NCI-H1694 (cell line): ENCODE measurements at places on chromosomes 12 and 14.

DNA sequence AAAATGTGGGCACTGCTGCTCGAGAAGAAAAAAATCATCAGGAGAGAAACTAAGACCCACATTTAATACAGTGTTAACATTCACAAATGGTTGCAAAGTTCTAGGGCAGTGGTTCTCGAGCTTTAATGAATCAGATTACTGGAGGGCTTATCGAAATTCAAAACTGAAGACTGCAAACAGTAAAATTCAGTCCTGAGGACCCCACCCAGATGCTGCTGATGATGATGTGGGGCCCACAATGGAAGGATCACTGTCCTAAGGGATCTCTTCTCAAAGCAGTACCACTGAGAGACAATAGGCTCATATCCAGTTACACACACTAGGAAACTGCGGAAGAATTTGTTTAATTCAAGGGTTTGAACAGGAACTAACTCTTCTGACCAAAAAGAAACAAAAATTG is 31.4 kb downstream of the DICER1 start:
- no peak for DNase-seq

- no peak for DNase-seq
Observed at GRCh38 chr12:88781909-88782308, 201.6 kb upstream of the KITLG start.

GRCh38 chr14:38290601-38291188 is 34.8 kb upstream of the CLEC14A start:
- no peak for DNase-seq

DNA sequence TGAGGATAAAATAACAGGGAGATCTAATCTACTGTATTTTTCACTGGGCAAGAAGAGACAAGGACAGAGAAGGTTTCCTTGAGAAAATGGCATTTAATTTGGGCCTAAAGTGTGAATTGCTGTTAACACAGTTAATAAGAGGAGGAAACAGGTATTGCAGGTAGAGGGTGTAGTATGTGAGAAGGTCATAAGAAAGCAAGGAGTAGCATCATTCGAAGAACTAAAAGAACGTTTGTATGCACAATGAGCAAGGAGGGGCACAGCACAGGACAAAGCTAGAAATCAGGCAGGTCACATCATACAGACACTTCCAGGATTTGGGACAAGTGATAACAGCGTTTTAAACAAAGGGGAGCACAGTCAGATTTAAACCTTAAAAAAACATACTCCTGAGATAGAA is 85.1 kb upstream of the PLEKHA5 start:
- DNase-seq = no peak

DNA sequence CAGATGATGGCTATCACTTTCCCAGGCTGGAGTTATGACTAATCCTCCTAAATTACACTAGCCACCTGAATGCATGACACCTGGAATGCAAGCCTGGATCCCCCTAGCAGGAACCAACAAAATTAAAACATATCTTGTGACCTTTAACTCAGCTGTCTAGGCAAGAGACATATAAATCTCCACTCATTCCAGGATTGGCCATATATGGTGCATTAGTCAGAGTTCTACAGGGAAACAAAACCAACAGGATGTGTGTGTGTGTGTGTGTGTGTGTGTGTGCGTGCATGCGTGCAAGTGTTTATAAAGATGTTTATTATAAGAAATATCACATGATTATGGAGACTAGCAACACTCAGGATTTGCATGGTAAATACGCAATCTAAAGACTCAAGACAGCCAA is 212.8 kb downstream of the KIF21A start:
- no peak for DNase-seq

- no peak for DNase-seq
Observed at GRCh38 chr12:98808243-98808875, 163.3 kb downstream of the APAF1 start.

GRCh38 chr12:96980991-96981414 is 73.9 kb downstream of the NEDD1 start:
- no peak for DNase-seq

- no peak for DNase-seq
Observed at GRCh38 chr14:59265808-59266207, 77.3 kb downstream of the DAAM1 start.

- peak; percentile 1 for DNase-seq
Observed at GRCh38 chr12:102169922-102170621, 27.6 kb downstream of the PMCH start.

DNA sequence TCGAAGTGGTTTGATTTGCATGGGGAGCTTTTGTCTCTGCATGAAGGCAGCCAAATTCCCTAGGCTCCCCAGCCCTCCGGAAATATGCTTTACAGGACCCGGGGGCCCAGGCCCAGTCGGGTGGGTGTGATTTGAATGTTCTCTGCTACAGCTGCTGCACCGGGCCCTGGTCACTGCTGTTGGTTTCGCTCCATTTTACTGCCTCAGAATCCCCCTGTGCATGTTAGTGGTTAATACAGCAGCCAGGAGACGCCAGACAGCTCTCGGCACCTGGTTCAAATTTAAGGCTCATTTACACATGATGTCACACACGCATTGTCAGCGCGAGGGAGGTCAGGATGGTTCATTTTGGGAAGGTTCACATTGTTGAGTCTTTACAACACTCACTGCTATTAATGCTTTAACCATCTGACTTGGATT is 99.6 kb downstream of the SLC38A6 start:
- DNase-seq = no peak

GRCh38 chr14:71261206-71261605 is 353.9 kb downstream of the PCNX1 start:
- no peak for DNase-seq

DNA sequence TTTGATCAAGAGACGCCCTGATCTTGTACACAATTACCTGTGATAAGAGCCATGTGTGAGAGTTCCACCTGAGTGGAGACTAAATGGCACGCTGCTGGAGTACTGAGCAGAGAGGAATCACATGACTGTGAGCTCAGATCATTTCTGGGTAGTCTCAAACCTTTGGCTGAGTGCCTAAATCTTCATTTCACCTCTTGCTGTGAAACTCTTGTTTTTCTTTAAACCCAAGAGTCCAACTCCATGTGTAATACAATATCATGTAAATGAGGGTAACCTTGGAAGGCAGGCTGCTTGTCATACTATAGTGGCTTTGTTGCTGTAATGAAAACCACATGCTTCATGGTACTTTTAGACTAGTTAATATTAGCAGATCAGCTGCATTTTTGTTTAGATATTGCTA is 156.9 kb downstream of the CAND1 start:
- DNase-seq = no peak

GRCh38 chr14:68702135-68702534 is 90.7 kb downstream of the ZFP36L1 start:
- DNase-seq = no peak

DNA sequence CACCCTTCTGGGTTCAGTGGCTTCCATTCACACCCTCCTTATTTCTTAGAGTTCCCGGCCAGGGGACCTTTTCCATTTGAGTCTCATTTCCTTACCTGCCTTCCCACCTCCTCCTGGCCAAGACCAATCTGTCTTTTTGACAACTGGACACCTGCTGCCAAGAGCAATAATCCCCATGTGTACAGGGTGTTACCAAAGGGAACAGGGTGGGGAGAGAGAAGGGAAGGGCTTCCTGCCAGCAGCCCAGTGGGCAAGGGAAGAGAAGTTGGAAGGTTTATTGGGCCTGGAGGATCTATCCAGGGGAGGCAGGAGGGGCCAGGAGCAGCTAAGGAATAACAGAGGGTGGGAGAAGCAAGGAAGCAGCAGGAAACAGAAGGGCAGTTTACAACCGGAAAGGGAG is 346.2 kb downstream of the C12orf75 start:
- no peak for DNase-seq

- no peak for DNase-seq
Observed at GRCh38 chr12:130011611-130012385, 108.0 kb upstream of the TMEM132D start.

DNA sequence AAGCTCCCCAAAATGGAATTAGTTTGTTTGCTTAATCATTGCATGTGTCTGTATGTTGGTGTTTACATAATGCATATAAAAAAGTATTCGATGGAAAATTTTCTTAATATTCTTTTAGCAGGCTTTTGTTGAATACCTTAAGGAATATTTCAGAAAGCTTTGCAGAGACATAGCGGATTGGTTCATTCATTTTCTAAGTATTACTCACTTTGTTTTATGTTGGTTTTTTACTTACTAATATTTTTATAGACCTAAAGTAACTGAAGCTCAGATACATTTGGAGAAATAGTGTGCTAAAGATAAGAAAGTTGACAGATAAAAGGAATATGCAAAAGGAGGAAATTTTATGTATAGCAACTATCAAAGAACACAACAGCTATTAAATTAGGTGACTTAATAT is 191.0 kb downstream of the ERC1 start:
- DNase-seq = no peak

- DNase-seq = no peak
Observed at GRCh38 chr12:119803381-119803791, 73.7 kb downstream of the CIT start.

GRCh38 chr14:64510825-64511671 is 6.5 kb downstream of the ZBTB1 start:
- DNase-seq = peak; percentile 87

DNA sequence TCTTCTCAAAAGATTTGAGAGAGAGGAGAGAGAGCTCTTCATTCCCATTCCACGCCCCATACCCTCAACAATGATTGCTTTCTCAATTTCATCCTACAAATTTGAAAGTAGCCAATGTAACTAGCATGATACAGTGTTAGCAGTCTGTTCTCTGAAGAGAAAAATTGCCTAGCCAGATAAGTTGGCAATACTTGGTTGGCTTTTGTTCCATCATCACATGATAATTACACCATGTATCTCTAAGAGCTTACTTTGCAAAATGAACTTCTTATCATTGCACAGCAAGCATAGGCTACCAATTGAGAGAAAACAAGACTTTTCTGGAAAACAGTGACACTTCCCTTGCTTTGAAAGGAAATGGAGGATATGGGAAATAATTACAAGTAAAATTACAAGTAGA is 68.9 kb downstream of the FSCB start:
- no peak for DNase-seq

DNA sequence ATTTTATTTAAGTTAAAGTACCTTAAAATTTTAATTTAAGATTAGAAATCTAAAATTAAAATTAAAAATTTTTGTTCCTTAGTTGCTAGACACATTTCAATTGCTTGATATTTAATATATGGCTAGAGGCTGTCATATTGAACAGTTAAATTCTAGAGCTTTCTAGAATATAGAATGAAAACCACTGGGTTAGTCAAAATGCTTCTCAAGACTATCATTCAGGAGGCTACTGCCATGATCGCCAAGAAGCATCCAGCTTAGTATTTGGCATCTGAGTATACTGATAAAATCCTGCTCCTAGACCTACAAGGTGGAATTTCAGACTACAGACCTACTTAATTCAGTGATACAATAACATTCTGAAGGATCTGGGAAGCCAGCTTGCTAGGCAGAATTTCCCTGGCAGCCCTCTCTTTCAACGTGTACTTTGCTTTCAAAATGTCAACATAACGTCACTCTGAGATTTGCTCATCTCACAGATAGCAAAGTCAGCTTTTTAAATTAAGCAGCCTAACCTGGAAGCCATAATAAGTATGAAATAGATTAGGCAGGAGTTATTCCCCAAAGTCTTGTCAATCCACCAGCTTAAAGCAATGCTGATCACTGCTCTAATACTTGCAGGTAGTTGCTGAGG is 525.8 kb downstream of the FSCB start:
- DNase-seq = no peak

- no peak for DNase-seq
Observed at GRCh38 chr12:104387190-104387589, 69.6 kb upstream of the CHST11 start.

GRCh38 chr12:107547389-107547788 is 138.2 kb upstream of the PWP1 start:
- no peak for DNase-seq

- DNase-seq = no peak
Observed at GRCh38 chr12:132664206-132665148, 22.7 kb downstream of the POLE start.

DNA sequence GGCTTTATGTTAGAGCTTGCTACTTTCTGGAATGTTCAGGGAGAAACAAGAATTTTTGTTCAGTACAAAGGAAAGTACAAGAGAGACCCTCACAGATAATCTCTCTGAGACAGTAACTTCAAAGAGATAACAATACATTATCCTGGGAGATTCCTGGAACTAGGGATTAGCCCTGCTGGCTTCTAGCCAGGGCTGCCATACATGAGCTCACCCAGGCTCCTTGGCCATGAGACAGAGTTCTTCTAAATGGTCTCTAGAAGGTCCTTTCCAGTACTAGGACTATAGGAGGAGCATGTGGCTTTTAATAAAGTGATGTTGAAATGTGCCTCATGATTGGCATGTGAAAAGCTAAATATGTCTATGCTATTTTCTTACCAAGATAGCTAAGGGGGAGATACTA is 342.5 kb downstream of the EMP1 start:
- no peak for DNase-seq

DNA sequence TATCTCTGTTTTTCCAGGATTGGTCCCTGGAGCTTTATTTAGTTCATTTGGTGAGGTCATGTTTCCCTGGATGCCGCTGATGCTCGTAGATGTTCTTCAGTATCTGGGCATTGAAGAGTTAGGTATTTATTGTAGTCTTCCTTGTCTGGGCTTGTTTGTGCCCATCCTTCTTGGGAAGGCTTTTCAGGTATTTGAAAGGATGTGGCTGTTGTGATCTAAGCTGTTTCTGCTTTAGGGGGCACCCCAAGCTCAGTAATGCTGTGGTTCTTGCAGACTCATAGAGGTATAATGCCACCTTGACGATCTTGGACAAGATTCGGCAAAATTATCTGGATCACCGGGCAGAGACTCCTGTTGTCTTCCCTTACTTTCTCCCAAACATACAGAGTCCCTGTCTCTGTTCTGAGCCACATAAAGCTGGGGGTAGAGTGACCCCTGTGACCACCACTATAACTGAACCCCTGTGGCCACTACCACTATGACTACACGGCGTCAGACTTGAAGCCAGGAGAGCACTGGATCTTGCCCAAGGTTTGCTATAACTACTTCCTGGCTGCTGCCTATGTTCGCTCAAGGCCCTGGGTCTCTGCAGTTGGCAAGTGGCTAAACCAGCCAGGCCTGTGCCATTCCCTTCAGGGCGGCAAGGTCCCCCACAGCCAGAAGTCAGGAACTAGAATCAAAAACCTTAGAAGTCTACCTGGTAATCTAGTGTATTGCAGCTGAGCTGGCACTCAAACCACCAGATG is 40.9 kb downstream of the FGD4 start:
- no peak for DNase-seq

GRCh38 chr14:70955543-70956480 is 48.6 kb downstream of the PCNX1 start:
- DNase-seq = peak; percentile 49

- DNase-seq = no peak
Observed at GRCh38 chr12:94987801-94988200, 15.7 kb downstream of the NDUFA12 start.

DNA sequence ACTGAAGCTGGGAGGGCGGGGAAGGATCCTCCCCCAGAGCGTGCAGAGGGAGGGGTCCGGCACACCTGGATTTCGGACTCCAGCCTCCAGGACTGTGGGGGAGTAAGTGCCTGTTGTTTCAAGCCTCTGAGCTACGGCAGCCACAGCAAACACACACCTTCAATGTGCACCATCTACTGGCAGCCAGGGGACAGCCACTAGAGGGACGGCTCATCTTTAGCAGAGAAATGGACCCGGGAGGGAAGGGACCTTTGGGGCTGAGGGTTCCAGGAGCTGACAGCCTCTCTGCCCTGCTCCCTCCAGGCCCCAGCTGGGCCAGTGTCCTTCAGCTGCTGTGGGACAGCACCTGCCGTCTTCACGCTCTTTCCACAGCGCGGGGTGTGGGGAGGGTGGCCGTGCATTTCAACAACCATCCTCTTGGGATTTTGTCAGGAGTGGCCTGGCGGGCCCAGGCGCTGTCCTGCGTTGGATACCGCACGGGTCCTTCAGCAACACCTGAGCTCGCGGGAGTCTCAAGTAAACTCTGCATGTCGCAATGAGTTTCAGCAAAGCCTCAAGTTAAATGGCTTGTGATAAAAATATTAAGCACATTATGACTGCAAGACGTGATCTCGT is 209.2 kb upstream of the C14orf180 start:
- peak; percentile 81 for DNase-seq
